ENCODE measurements at places on chromosomes 4 and X.

DNA sequence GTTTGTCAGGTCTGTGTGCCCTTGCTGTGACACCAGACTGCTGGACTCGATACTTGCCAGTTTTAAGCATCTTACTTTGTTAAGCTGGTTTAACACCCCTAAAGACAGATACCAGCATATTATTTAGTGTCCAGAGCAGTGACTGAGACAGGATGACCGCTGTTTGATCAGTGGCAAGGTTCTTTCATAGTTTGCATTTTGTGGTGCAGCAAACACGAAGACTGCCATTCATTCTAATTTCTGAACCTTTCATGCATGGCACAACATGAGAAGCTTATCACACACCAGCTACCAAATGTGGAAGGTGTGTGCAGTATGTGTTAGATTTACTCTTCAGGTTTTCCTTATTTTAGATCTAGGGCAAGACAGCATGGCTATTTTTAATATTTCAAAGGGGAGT, 28.2 kb downstream of the JADE1 start:
- no peak for DNase-seq

- no peak for DNase-seq
Observed at GRCh38 chrX:18890724-18891547, 93.0 kb downstream of the PHKA2 start.

GRCh38 chr4:183256756-183257385, 63.2 kb downstream of the CLDN22 start:
- DNase-seq, result peak; percentile 63

- peak; percentile 56 for DNase-seq
Observed at GRCh38 chrX:109890910-109891502, 111.9 kb upstream of the TMEM164 start.

DNA sequence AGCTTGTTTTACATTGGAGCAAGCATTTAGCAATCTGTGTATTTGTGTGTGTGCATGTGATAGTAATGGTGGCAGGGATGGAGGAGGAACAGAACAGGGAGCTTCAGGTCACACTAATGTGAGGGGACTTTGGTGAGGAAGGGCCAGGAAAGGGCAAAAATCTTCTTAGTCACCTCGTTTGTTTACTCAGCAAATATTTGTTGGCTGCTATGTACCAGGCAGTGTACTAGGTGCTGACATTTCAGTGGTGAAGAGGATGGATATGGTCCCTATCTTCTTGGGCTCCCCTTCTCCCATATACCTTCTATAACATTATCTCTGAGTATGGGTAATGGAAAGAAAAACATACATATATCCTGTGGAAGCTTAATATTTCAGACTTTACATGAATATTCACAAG, 48.5 kb upstream of the HDAC8 start:
- peak; percentile 1 for DNase-seq

GRCh38 chr4:121814756-121815155, 8.9 kb downstream of the CCNA2 start:
- peak; percentile 47 for DNase-seq

DNA sequence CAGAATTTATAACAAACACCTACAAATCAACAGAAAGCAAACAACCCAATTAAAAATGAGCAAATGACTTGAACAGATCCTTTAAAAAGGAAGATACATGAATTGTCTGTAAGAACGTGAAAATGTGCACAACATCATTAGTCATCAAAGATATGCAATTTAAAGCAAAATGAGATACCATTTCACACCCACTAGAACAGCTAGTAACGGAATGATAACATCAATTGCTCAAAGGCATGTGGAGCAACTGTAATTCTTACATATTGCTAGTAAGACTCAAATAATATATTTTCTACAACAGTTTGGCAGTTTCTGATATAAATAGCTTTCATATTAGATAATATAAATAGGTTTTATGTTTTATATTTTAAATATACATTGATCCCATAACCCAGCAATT, 82.5 kb downstream of the LCORL start:
- DNase-seq, result peak; percentile 35

- DNase-seq, result peak; percentile 78
Observed at GRCh38 chrX:136204571-136204970, 46.6 kb downstream of the MAP7D3 start.
